Activated effector memory CD4-positive, alpha-beta T cell treated with Interleukin-2 at 50 U/mL for 16 hours (primary cell): ENCODE measurements at places on chromosomes 13 and 19.

DNA sequence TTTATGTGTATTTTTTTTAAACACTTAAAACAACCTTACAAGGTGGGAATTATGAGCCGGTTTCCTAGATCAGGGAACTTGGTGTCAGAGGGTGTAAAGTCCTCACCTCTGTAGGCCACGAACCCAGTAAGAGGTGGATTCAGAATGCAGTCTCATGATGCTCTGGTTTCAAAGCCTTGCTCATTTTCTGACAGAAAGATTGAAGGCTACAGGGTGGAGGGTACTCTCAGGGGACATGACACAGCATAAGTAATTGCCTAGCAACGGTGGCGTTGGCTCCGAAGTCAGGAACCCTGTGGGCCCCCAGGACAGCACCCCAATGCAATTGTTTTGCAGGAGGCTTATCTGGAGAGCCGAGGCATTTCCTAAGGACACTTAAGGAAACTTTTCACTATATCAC, 794.7 kb downstream of the EFNB2 start:
- DNase-seq: no peak

GRCh38 chr13:43883631-43884030, 3.9 kb downstream of the LACC1 start:
- DNase-seq: no peak

DNA sequence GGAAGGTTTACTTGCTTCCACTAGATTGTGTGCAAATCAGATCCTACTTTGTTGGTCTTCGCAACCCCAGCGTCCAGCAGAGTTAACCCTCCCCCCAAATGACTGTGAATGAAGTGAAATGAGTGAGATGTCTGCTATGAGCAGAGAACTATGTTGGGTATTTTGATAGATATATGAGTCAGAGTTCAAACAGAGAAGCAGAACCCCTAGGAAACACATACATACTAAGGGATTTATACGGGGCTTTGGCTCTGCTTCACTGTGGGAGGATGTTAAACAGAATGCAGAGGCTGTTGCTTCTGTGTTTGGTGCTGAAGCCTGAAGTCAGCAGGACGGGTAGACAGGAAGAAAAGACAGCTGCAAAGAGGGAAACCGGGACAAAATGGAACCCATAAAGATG, 197.0 kb downstream of the MZT1 start:
- no peak for DNase-seq

DNA sequence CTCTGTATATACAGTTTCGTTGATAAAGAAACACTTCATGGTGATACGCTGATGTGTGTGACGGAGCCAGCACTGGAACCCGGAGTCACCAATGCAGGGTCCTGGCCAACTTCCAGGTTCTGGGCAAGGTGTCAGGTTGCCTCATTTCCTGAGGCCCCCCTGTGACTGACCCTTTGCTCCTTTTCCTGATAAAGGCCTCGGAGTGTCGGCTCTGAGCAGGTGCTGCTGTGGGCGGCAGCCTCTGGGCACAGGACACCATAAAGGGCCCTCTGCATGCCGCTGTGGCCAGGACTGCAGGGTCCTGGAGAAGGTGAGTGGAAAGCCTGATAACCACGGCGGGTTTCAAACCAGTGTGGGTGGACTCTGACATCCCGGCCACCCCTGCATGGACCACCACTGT, 17.3 kb upstream of the MYDGF start:
- DNase-seq: no peak

GRCh38 chr19:14475251-14476073, at the start of gene PTGER1:
Gene PTGER1, minus strand, starts transcription at chr19:14475354. Its CDS starts 1,034 bp downstream, at chr19:14474320.
- no peak for DNase-seq

GRCh38 chr13:28464861-28465460, 30.0 kb downstream of the FLT1 start:
- DNase-seq: no peak

- no peak for DNase-seq
These were observed 1385.3 kb upstream of the SPRY2 start for GRCh38 chr13:81726037-81726726.

- no peak for DNase-seq
These were observed 158.8 kb upstream of the DACH1 start for GRCh38 chr13:72025836-72026235.

- no peak for DNase-seq
These were observed 23.9 kb upstream of the PSG4 start for GRCh38 chr19:43229315-43229714.
